ENCODE measurements at places on chromosomes 2 and 18.

DNA sequence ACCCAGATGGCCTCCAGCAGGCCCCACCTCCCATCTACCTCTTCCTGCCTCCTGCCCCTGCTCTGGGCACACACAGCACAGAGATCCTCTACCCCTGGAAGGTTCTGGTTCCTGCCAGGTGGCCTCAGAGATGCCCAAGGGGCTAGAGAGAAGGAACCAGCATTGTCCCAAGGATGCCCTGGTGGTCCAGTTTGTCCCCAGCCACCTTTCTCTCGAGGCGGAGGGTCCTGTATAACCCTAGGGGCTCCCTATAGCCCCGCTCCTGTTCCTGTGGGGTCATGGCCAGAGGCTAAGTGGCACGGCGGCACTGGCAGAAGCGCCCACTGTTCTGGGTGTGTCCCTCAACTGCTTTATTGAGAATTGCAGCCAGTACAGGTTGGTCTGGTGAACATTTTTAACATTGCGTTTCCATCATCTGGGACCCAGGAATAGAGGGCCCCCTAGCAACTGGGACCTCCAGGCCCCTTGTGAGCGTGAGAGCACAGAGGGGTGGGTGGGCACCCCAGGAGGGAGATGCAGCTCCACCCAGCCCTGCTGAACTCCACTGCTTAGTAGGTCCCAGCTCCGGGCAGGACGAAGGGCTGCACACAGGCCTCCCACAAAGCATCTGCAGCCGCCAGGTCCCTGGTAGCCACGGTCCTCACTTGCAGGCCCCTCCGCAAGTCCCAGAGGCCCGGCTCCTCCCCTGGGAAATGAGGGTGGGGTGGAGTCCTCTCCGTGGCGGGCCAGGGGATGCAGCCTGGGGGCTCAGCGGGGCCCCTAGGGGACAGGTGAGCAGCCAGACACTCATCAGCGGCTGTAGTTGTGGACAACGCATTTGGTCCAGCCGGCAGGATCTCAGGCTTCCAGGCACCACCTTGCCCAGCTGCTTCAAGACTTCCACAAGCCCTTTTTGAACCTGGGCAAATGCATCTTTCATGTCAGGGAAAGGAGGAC lies 33.1 kb downstream of the GPC1 start:
- no peak for DNase-seq

DNA sequence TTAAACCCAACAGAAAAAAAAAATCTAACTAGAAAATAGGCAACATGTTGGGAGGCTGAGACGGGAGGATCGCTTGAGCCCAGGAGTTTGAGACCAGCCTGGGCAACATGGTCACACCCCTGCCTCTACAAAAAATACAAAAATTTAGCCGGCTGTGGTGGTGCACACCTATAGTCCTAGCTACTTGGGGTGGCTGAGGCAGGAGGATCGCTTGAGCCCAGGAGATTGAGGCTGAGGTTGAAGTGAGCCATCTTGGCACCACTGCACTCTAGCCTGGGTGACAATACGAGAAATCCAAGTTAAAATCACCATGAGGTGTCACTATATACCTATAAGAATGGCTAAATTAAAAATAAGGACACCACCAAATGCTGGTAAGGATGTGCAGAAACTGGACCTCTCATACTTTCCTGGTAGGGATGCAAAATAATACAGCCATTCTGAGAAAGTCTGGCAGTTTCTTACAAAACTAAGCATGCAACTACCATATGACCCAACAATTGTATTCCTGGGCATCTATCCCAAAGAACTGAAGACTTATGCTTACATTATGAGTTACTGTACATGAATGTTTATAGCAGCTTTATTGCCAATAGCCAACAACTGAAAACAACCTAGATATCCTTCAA lies 2.2 kb downstream of the SEPTIN10 start:
- DNase-seq = peak; percentile 44

DNA sequence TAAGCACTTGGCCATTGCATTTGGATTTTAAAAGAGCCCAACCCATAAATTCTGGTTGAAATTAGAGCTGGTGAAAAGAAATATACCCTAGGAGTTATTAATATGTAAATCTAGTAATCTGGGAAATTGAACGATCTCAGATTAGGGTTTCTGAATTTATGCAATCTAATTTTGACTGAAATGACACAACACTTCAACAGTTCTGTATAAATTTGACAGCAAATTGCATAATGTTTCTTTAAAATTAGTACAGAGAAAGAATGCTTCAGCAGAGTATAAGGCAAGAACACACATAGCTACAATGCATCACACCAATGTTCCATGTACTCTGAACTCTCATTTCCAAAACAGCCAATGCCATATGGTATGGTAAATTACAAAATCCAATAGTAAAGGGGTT lies 201.5 kb upstream of the ITGA4 start:
- DNase-seq = no peak

DNA sequence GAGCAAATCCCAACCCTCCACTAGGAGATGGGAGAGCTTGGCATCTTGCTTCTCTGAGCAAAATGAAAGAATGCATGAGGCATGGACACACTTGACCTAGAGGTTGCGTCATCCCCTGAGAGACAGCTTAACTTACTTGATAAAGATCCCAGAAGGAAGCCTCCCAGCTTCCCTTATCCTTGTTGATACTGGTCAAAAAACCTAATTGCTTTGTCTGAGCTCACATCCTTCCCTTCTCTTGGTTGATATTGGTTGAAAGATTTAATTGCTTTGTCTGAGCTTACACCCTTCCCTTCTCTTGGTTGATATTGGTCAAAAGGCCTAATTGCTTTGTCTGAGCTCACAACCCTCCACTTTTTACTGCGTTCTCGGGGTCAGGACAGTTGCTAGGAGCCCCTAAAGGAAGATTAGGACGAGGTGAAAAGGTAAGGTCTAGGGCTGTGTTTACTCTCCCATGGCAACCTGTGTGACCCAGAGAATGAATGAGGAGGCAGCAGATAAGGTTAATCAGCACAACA lies 12.2 kb upstream of the BOD1L2 start:
- no peak for DNase-seq

DNA sequence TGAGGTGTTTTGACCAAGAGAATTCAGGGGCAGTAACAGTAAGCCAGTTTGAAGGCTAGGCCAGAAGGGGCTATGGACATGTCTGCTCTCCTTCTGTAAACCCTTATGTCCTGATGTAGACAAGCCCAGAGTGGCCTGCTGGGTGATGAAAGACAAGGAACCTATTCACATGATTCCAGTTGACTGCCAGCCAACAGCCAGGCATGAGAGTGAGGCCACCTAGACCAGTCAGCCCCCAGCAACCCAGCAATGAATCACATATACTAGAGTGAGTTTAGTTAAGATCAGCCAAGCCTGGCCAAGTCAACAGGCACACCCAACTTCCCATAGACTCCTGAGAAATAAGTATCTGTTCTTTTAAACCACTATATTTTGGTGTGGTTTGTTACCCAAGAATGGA lies 1889.7 kb upstream of the CELF4 start:
- DNase-seq = no peak

DNA sequence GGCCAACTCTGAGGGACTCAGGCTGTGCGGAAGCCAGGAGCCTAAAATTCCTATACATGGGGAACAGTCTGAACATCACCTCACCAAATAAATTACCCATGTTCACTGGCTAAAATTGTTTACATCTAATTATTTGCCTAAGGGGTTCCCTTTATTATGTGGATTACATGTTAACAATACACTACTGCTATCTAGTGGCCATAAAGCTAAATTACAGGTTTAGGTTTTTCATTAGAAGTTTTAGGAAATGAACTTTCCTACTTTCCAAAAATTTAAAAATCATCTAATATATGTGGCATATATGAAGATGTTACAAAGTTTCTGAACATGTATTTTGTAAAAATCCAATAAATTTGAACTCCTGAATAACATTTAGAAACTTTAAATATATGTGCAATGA lies 40.3 kb downstream of the PLA2R1 start:
- peak; percentile 17 for DNase-seq

DNA sequence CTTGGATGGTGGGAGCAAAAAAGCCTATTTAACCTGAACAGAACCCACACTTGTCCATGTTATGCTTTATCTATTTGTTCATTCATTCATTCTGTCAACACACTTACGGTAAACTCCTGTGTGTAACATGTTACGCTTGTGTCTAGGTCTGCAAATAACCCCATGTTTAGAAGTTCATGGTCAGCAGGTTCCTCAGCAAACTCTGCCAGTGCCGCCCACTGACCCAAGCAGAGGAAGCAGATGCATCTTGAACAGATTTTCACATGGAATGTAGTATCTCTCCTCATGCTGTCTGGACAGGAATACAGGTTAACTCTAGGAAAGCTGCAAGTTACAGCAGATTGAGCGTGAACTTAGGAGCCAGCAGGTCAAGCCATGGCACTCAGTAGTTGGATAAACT lies 213.7 kb upstream of the COPS8 start:
- no peak for DNase-seq

GRCh38 chr18:76894566-76895346 lies 72.4 kb downstream of the ZNF236 start:
- DNase-seq = no peak

GRCh38 chr18:63823516-63824219 lies 48.5 kb downstream of the SERPINB7 start:
- peak; percentile 54 for DNase-seq

DNA sequence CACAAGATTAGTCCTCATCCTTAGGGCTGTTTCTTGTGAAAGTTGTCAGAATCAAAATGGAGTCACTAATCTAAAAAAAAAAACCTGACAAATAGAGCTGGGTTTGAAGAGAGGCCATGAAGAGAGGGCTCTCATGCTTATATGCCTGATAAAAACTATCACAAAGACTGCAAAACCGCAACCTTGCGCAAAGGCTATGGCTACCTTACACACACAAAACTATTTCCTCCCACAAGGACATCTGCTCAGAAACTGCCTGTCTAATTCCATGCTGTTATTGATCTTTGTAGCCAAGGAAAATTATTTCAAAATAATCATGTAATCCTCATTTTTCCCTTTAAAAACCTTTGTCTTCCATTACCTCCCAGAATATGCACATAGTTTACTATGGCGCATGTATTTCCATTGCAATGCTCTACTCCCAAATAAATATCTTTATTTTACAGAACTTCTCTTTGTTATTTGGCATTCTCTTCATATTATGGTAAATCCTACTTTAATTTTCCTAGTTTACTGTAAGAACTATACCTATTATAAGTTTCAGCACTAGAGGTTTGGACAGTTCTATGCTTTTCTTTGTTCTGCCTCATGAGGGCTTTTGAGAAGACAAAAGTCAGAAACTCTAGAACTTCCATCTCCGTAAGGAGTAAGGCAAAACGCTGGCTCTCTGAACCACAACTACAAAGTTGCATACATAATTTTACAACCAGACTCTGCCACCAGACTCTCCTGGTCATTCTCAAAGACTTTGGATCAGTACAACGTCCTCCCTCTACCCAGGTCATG lies 9.6 kb upstream of the DPYSL5 start:
- DNase-seq = no peak
